Suppressor macrophage (primary cell): ENCODE measurements at places on chromosomes 4 and X.
A peak's percentile ranks its signal among the peaks of the same experiment; 100 is the strongest.

DNA sequence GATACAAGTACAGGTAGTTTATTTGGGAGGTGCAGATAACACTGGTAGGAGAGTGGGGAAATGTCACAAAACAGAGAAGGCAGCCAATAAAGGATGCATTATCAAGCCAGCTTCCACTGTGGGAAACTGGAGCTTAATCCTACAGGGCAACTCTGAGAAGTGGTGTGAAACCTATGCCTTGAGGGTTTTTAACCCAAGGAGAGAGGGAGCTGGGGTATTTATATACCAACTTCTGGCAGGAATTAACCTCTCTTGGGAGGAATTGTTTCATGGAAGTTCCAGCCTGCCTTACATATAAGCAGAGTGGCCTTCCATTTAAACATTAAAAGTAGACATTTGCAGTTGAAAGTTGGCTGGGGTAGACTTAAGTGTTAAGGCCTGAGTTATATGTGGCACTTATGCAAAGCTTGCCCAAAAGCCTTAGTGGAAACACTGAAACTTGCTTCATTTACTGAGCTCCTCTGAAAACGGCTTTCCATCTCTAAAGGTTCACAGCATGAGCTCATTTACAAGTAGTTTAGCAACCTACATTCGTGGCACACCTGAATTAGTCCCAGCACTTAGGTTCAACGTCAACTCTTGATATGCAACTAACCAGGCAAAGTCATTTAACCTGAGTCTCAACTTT lies 19.2 kb downstream of the MAGEB17 start:
- DNase-seq = no peak

- DNase-seq = peak; percentile 5
Observed at GRCh38 chrX:119667111-119667878, 25.7 kb downstream of the SEPTIN6 start.

DNA sequence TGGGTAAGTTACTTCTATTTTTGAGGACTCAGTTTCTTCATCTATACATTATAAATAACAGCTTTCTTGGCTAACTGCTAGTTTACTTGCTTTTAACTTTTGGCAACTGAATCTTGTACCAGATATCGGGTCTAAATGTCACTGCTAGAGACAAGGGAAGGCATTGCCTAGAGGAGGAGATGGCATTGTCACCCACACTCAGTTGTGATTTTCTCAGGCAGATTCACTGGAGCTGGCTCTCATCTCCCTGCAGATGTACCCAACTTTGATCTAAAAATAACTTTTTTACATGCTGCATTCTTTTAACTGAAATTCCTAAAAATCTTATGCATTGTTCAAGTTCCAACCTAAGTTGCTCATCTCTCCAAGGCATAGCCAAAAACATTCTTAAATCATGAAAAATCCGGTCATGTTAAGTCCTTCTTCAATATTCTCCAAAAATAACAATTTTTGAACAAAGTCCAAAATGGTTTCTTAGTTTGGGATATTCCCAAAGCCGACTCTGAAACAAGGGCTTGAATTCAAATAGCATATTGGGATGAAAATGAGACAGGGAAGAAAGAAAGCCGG lies 469.0 kb upstream of the BOD1L1 start:
- no peak for DNase-seq

GRCh38 chrX:119201570-119201969 lies 34.5 kb upstream of the PGRMC1 start:
- DNase-seq = no peak

DNA sequence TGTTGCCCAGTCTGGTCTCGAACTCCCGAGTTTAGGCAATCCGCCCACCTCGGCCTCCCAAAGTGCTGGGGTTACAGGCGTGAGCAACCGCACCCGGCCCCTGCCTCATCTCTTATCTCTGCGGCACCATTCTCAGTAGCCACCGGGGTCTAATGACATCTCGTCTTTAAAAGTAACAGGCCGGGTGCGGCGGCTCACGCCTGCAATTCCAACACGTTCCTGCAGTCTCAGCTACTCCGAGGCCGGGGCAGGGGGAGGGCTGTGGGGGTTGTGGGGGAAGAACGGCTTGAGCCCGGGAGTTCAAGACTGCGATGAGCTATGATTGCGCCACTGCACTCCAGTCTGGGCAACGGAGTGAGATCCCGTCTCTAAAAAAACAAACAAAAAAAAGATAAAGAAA lies 28.8 kb downstream of the ING2 start:
- DNase-seq = no peak

DNA sequence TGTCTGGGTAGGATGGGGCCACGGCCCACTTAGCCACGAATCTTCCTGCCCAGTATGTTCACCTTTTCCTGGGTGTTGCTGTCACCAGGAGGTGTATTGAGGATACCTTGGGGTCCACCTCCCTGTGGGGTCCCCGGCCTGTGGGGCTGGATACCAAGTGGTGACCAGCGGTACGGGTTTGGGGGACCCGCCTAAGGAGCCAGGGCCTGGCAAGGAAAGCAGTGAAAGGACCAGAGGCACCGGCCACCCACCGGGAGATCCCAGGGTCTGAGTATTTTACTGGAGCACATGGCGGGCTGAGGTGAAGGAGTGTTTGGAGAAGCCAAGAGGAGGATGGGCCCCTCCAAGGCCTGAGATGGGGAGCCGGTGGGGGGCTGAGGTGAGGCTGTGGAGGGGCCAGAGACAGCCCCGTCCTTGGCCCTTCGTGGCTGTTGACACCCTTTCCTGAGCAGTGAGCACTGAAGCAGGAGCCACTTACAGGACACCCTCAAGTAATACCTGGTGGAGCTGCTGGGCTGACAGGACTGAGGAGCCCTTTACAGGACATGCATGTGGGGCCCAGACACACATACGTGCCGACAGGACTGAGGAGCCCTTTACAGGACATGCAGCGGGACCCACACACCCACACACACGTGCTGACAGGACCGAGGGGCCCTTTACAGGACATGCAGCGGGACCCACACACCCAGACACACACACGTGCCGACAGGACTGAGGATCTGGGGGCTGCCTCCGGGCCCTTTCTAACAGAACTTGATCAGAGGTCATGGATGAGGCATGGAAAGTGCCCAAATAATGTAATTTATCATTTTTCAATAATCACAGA lies 38.4 kb downstream of the TMEM271 start:
- DNase-seq = no peak

DNA sequence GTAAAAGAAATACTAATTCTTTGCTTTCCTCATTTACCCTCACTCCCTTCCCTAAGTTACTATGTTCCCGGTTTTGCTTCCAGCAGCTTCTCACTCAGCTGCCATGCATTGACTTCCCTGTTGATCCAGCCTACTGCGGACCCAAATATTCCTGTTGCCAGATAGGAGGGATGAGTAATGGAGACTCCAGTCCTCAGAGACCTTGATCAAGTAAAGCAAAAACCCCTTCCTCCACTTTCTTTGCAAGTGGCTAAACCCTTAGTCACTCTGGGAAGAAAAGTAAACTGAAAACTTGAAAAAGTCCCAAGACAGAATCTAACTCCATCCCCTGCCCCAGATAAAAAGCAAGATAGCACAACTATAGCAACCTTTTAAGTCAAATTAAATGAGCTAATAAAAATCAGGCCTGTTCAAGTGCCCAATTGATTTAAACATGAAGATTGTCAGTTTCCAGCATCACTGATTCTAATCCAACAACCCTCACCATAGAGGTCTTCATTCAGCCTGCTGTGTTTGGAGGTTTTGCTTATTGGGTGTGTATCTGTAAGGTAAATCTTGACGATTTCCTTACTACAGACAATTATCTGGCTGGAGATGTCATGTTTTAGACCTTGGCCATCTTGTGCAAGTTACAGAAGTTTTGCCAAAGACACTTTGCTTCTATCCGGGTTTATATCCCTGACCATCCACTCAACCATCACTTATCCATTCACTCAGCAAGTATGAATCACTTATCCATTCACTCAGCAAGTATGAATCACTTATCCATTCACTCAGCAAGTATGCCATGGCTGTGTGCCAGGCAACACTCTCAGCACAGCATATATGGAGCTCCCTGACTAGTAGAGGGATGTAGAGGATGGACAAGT lies 17.6 kb downstream of the FGFBP1 start:
- no peak for DNase-seq

GRCh38 chr4:8176547-8177399 lies 18.2 kb upstream of the ABLIM2 start:
- peak; percentile 82 for DNase-seq

- peak; percentile 48 for DNase-seq
Observed at GRCh38 chrX:72245461-72246089, 6.7 kb upstream of the ERCC6L start.
